Activated CD8-positive, alpha-beta memory T cell treated with anti-CD3 and anti-CD28 coated beads for 4 hours (primary cell): ENCODE measurements at places on chromosomes 3 and 15.

GRCh38 chr15:60118626-60119025 lies 114.5 kb downstream of the FOXB1 start:
- no peak for DNase-seq

DNA sequence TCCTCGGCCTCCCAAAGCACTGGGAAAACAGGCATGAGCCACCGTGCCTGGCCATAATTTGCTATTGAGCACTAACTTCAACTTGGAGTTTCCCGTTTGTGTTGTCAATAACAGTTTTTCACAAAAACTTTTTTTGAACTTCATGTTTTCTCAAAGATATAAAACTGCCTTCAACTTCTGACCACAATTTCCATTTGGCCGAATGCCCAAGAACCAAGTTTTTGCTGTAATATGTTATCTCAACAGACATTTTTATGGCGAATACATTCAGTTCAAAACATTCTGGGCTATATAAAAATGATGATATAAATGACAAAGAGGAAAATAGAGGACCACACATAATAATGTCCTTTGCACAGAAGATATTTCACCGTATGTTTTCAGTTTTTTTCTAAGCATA lies 56.4 kb downstream of the NEDD4 start:
- no peak for DNase-seq

DNA sequence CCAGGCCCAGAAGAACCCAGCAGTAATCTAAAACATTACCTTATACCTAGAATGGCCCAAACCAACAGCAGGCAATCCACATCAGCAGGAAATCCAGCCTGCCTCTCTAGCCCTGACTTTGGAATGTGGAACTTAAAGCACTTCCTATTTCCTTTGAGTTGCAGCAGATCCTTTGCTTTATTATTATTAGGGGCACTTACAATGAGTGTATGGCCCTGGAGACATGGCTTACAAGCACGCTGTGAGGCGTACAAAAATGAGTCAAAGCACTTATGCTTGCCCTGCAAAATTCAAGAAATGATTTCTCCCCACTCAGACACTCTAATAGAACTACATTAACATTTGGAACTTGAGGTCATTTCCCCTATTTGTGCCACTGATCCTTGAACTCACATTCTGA lies 9.5 kb upstream of the KNSTRN start:
- no peak for DNase-seq

GRCh38 chr3:45790596-45790995 lies 5.7 kb downstream of the SLC6A20 start:
- no peak for DNase-seq

DNA sequence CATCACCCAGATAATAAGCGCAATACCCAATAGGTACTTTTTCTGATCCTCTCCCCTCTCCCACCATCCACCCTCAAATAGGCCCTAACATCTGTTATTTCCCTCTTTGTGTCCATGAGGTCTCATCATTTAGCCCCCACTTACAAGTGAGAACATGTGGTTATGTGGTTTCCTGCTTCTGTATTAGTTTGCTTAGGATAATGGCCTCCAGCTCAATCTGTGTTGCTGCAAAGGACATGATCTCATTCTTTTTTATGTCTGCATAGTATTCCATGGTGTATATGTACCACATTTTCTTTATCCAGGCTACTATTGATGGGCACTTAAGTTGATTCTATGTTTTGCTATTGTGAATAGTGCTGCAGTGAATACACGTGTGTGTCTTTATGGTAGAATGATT lies 165.4 kb downstream of the MBNL1 start:
- DNase-seq = no peak

DNA sequence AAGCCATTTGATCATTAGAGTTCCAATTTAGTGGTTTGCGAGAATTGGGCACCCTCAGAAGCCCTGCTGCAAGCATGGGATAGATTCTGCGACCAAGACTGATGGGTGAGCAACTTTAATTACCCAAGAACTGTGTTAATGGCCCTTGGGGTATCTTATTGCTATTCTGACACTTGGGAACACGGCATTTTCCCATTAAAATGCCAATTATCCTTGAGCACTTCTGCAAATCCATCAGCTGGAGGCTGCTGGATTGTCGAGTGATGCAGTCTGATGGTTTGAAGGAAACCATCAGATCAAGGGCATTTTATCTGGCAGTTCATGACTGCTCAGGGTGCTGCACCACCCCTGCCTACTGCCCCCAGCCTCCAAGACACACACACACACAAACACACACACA lies 183.6 kb upstream of the PROK2 start:
- DNase-seq = no peak

GRCh38 chr3:58092521-58092920 lies 84.3 kb downstream of the FLNB start:
- DNase-seq = no peak
